ENCODE measurements at places on chromosomes 6 and 20.

DNA sequence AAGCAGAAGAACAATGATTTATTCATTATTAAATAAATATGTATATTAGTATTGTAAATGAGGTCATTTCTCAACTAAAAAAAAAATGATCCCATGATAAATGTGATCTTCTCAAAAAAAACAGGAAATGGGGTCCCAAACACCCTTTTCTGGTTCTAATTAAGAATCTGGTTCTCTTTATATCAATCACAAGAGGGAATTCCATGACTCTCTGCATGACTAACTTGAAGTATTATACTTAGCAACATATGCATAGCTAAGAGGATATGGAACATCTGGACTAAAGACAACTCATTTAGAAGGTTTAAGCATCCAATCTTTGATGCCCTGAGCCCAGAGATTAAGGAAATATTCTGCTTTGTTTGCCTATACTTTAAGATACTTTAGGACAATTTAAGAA is 89.7 kb upstream of the EMILIN3 start:
- H3K4me1 ChIP-seq: no peaks in the 10 kb centered on the region
- H3K4me3 ChIP-seq: no peak overlapping the region

GRCh38 chr6:166488076-166488685 is 98.3 kb downstream of the RAMACL start:
- peak overlapping the region; percentile 92 for H3K27ac ChIP-seq
- no peaks in the 10 kb centered on the region for H3K27me3 ChIP-seq
- peaks cover 9% of the 10 kb centered on the region for H3K36me3 ChIP-seq
- H3K4me1 ChIP-seq: peaks cover 11% of the 10 kb centered on the region
- peak; percentile 38 for DNase-seq
- peak overlapping the region; percentile 87 for H3K4me3 ChIP-seq

DNA sequence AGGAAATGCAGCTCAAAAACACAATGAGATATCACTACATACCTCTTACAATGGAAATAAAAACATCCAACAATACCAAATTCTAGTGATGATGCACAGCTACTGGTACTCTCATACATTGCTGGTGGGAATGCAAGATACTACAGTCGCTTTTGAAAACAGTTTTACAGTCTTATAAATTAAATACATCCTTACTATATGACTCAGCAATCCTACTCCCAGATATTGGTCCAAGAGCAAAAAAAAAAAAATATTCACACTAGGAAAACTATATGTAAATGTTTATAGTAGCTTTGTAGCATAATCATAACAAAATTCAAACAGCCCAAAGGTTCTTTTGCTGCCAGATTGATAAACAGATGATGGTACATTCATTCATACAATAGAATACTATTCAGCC is 217.4 kb upstream of the FAM83B start:
- H3K36me3 ChIP-seq: no peaks in the 10 kb centered on the region
- no peak overlapping the region for H3K4me3 ChIP-seq

- peaks cover 27% of the 10 kb centered on the region for H3K4me1 ChIP-seq
- H3K4me3 ChIP-seq: peak overlapping the region; percentile 24
- peaks cover 1% of the 10 kb centered on the region for H3K27me3 ChIP-seq
- H3K27ac ChIP-seq: no peak overlapping the region
- no peaks in the 10 kb centered on the region for H3K36me3 ChIP-seq
Measured at GRCh38 chr6:87082160-87082721, 12.7 kb downstream of the CGA start.

- no peaks in the 10 kb centered on the region for H3K27me3 ChIP-seq
- no peaks in the 10 kb centered on the region for H3K36me3 ChIP-seq
- H3K4me3 ChIP-seq: no peak overlapping the region
- no peak for DNase-seq
- no peak overlapping the region for H3K27ac ChIP-seq
Measured at GRCh38 chr6:147983581-147984366, 358.9 kb upstream of the SASH1 start.

Measured in memory B cell (primary cell).